ENCODE measurements at places on chromosomes 5 and 9.

- DNase-seq, result no peak
Observed at GRCh38 chr5:150192462-150192861, 2.6 kb downstream of the SLC6A7 start.

DNA sequence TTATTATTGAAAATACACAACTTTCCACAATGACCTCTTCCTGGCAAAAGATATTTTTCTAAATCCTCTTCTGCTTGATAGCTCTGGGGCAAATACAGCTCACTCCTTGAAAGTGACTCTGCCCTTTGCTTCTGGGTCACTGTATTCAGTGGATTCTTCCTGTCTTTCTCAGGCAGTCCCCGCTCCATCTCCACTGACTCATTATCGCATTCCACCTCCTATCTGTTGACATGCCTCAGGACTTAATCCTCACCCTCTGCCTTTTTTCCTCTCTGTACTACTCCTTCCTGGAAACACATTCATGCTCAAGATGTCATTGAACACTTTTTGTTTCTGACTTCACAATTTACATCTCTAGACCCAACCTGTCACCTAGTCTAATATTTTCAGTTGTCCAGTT lies 8.4 kb upstream of the RGS7BP start:
- no peak for DNase-seq

GRCh38 chr9:94554078-94554438 lies 825 bp upstream of the PCAT7 start:
- no peak for DNase-seq

GRCh38 chr5:33230467-33231078 lies 210.2 kb upstream of the TARS1 start:
- DNase-seq, result no peak

DNA sequence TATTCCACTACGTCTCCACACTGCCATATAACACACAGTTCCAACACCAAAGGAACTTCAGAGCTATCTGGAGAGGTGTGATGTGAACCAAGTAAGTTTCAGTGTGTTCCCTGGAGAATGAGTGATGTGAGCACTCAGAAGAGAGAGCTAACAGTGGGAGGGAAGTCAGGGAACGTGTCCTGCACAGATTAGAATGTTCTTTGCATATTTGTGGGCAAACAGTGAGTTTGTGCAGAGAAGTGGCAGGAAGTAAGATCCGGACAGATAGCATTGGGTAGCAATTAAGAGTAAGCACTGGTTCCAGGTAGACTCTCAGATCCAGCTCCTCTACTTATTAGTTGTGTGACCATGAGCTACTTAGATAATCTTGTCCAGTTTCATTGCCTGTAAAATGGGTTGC lies 206.4 kb downstream of the PDZD2 start:
- no peak for DNase-seq

DNA sequence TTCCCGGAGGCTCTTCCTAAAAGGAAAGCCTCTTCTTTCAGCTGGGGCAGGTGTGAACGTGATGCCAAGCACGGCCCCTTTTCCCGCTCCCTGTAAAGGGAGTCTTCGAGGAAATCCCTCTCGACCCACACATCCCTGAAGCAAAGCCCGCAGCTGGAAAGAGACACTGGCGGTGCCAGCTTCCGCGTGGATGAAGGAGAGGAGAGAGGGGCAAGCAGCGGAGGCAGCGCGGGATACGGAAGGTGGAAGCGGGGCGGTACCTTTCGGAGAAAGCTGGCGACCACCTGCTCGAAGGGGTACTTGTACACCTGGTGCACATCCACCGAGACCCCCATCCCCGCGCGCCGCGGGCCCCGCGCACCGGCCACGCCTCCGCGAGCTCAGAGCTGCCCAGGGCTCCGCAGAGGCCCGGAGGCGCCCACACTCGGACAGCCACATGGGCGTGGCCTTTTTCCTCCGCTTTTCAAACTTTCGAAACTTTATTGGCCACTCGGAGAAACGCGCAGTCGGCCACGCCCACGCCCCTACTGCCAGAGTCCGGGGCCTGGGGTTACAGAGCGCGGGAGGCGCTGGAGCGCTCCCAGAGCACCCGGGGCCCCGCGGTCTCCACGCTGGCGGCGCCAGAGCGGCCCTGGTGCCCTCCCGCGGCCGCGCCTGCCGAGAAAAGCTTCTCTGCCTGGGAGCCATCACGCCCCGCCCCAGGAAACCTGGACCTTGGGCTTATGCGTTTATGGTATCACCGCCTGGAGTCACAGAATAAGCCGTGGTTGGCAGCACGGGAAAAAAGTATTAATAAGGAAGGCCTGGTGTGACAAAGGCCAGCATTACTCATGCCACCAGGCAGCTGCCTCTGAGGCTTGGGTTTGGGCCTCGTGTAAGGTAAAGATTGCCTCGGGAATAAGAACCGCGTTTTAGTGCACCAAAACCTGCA lies at the start of gene PRELID2:
TSS of gene PRELID2 (minus strand) at position 426 of the 931 bp plus-strand sequence. CDS start at position 335, 91 bp downstream.
- no peak for DNase-seq

GRCh38 chr5:143054480-143054941 lies 284.3 kb downstream of the ARHGAP26 start:
- no peak for DNase-seq

DNA sequence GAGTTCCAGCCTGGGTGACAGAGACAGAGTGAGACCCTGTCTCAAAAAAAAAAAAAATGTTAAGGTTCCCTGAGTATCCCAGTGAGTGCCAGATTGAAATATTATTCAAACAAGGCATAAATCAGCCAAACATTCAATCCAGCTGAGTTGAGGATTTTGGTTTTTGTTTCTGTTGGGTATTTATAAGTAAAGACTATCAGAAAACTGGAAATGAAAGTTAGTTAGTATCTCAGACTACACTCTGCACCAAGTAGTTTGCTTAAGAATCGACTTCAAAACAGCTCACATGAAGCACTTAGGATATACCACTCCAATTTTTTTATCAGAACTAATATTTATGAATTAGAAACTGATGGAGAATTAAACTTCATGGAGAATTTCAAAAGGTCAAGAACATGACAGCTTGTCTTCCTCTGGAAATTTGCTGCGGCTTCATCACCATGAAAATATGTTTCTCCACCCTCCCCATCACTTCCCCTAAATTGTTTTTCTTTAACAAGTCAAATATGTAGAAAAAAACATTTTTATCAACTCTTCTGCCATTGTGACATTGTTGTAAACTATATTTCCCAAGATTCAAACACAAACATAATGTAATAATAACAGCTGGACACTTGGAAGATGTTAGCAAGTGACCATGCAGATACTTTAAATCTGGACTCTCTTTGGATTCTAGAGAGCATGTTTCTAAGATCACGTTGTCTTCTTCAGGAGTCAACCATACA lies 110.0 kb upstream of the PTGER4 start:
- DNase-seq, result no peak

DNA sequence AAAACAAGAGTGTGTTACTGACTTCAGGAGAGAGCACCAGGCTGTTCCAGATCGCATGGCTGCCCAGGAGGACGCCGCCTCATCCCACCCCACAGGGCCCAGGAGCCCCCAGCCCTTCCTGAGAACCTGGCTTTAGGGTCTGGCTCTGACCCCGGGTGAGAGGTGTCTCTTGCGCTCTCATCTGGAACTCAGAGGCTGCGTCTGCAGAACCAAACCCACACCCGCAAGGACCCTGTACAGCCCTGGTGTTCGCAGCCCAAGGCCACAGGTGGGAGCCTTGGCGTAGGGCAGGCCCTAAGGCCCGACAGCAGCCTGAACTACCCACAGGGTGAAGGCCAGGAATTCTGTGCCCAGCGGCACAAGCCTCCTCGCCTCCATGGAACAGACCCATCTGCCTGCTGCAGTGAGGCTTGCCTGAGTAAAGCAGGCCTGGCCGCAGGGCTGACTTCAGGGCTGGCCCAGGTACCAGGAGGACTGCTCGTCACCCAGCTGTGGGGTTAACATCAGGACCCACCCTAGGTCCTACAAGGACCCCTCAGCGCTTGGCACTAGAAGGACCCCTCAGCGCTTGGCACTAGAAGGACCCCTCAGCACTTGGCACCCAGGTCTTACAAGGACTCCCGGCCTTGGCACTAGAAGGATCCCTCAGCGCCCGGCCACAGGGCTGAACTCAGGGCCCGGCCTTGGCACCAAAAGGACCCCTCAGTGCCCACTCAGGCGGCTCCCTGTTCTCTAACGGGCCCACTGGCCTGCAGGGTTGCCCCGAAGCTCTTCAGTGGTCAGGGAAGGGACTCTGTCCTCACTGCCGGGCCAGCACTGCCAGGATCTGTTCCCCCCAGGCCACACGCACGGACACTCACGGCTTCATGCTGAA lies 48.2 kb downstream of the NKD2 start:
- DNase-seq, result no peak

- no peak for DNase-seq
Observed at GRCh38 chr9:128916204-128916603, 4.6 kb upstream of the PHYHD1 start.

- DNase-seq, result no peak
Observed at GRCh38 chr5:126811515-126812198, 34.7 kb downstream of the LMNB1 start.

- no peak for DNase-seq
Observed at GRCh38 chr9:95409650-95410426, 92.3 kb upstream of the FANCC start.

- DNase-seq, result no peak
Observed at GRCh38 chr5:135810188-135810943, 24.1 kb upstream of the SLC25A48 start.

DNA sequence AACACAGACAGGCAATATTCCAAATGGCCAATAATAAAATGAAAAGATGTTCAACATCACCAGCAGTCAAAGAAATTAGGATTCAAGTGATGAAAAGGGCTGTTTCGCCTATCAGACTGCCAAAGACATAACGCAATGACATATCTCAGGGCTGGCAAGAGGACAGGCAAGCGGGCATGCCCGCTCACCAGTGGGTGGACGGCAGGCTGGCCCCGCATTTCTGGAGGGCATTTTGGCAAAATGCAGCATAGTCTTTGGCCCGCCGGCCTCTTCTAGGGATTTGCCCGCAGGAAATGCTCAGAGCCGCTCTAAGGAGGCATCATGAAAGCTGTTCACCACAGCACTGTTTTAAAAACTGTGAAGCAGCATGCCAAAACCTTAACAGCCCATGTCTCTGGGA lies 1.4 kb upstream of the PPP1R26 start:
- DNase-seq, result no peak

DNA sequence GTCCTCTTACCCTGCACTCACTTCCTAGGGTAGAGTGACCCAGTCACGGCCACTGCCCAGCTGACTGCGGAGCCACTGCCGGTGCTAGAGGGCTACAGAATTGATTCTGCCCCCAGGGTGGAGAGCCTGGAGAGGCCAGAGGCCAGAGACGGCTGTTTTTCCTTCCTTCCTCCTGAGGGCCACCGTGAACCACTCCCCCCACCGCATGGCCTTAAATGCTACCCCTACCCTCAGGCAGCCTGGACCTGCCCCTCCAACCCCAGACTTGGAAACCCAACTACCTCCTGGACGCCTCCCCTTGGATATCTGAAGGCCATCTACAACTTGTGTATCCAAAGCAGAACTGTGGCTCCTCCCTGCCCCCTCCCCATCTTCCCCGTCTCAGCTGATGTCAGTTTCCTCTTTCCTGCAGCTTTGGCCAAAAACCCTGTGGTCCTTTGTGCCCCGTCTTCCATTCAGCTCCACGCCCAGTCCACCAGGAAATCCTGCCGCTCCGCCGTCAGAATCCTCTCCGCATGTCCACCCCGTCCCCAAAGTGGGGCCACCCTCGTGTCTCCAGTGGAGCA lies 16.3 kb downstream of the SH2D3C start:
- no peak for DNase-seq

GRCh38 chr5:95727764-95728191 lies 3.4 kb upstream of the RHOBTB3 start:
- DNase-seq, result no peak

DNA sequence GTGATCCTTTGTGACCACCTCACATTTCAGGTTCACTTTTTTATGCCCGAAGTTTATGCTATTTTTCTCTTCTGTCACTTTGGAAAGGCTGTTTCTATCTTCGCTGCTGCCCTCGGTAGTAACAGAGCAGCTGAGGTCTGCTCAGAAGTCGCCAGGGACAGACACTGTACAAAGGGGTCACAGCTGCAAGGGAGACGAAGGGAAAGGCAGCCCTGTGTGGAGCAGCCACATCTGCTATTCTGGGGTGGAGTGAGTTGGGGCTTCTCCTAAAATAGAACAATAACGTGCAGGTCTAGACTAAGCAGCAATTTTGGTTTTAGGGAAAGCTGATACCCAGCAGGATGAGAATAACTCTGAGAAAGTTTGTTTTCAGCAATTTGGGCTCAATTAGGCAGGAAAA lies 72.5 kb downstream of the ACTL7B start:
- DNase-seq, result no peak

GRCh38 chr5:169637549-169638121 lies 560 bp downstream of the DOCK2 start:
- no peak for DNase-seq

DNA sequence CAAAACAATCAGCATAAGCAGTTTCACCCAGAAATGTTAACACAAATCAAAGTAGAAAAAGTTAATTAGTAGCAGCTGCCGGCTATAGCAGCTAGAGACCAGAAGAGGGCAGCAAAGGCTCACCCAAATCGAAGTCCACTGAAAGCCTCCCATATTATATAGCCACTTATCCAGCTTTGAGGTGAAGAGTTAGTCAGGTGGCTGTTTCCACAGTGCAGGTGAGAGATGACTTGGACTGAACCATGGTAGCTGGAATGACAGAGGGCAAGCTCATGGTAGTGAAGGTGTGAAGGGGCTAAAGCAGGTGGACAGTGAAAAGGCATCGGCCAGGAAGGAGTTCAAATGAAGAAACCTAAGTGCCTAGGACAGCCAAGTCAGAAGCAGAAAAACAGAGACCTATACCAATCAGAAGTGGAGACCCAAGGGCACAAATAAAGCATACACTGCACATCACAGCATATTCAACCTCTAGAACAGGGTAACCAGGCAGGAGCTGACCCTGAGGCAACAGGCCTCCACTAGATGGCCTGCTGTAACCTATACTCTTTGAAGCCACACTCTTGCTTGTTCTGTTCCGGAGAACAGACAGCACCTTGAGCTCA lies 7.2 kb upstream of the RNF38 start:
- peak; percentile 27 for DNase-seq

DNA sequence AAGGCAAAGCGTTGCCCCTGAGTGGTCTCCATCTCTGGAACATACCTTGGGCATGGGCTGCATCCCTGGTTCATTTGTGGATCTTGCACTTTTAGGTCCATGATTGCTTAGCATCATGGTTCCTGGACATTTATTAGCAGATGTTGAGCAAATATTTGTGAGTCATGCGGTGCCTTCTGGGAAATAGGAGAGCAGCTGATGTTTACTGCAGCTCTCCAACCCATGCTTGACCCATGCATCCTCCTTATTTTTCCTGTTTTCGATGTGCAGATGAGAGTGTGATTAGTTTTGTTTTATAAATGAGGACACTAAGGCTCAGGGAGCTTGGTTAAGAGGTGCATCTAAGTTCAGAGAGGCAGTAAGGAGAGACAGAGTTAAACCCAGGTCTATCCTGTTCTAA lies 253.7 kb downstream of the ICE1 start:
- no peak for DNase-seq

- DNase-seq, result peak; percentile 83
Observed at GRCh38 chr9:95317119-95317892, at the start of gene FANCC. Gene FANCC, minus strand, starts transcription at chr9:95317709. Its CDS starts 68,418 bp downstream, at chr9:95249291.

DNA sequence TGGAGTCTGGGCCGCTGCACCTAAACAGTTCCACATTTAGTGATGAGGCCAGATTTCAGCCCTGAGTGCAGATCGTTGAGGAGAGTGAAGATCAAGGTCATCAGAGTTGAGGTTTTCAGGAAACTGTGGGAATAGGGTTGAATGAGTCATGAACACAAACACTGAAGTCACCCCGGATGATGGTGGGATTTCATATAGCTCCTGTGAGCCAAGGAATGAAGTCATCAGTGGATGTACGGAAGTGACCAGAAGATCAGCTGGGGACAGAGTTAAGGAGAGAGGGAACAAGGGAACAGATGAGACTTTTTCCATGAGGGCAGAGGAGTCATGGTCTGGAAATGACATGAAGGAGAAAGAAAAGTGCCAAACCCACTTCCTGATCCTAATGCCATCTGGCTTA lies 36.5 kb downstream of the PALM2AKAP2 start:
- no peak for DNase-seq
